ENCODE measurements at places on chromosomes 11 and 22. TPM values are rescaled to one million over a fixed set of nuclear protein-coding genes. Genes with fewer than 3 reads are reported as not detected.

TRPM5 gene
- total RNA-seq: not detected

UPK3A gene
- total RNA-seq: not detected

MFNG gene
- total RNA-seq: 4.0 TPM

ARHGAP20 gene
- total RNA-seq: not detected

GNB1L gene
- 35.2 TPM for total RNA-seq

IFITM10 gene
- total RNA-seq: not detected

GRAP2 gene
- not detected for total RNA-seq

F2 gene
- 0.11 TPM for total RNA-seq

VPS37C gene
- total RNA-seq: 11.5 TPM

RHOG gene
- total RNA-seq: 51.2 TPM

OR8G5 gene
- not detected for total RNA-seq

CENPM gene
- 9.0 TPM for total RNA-seq

IGF2 gene
- 1.0 TPM for total RNA-seq

C22orf31 gene
- total RNA-seq: not detected
